ENCODE measurements at places on chromosomes 4 and X.
A peak's percentile ranks its signal among the peaks of the same experiment; 100 is the strongest.

- no peak for DNase-seq
Measured at GRCh38 chr4:59217910-59218631, 1982.1 kb upstream of the ADGRL3 start.

- no peak for DNase-seq
Measured at GRCh38 chr4:38598489-38598888, 65.5 kb upstream of the KLF3 start.

GRCh38 chrX:106415276-106415895 lies 196.4 kb upstream of the RADX start:
- no peak for DNase-seq

DNA sequence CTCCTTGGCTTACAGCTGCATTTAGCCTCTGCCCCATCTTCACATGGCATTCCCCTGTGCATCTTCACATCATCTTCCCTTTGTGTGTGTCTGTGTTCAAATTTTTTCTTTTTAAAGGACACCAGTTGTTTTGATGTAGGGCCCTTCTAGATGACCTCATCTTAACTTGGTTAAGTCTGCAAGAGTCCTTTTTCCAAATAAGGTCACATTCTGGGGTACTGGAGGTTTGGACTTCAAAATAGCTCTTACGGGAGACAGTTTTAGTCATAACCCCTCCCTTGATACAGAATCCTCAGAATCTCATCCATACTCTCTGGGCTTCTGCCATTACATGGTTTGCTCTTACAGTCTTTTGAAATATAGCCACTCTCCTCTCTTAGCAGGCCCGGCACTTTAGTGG lies 231.5 kb upstream of the ATP6AP2 start:
- no peak for DNase-seq

- no peak for DNase-seq
Measured at GRCh38 chr4:119139311-119139710, 3.7 kb downstream of the MYOZ2 start.

- peak; percentile 75 for DNase-seq
Measured at GRCh38 chr4:85747882-85748491, 273.0 kb downstream of the ARHGAP24 start.

GRCh38 chrX:42422961-42423360 lies 355.0 kb downstream of the PPP1R2C start:
- peak; percentile 34 for DNase-seq

DNA sequence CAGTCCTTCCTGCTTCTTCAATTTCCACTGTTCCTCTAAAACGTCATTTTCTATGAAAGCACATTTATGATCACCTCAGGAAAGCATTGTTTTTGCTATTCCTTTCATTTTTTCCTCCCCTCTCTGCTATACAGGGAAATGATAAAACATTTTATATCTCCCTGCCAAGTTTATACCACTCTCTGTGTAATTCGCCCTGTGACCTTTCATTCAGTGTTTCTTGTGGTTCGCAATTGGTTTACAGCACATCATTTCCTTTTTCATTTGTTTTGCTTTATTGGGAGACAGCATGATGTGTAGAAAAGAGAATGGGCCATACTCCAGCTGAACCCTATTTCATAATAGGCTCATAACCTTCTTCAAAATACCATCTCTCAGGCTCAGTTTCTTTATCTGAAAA lies 99.9 kb upstream of the RAPGEF2 start:
- no peak for DNase-seq

GRCh38 chr4:37867102-37867501 lies 23.8 kb upstream of the TBC1D1 start:
- no peak for DNase-seq
